Fibroblast of skin of back (primary cell): ENCODE measurements at places on chromosomes 1 and 21.

DNA sequence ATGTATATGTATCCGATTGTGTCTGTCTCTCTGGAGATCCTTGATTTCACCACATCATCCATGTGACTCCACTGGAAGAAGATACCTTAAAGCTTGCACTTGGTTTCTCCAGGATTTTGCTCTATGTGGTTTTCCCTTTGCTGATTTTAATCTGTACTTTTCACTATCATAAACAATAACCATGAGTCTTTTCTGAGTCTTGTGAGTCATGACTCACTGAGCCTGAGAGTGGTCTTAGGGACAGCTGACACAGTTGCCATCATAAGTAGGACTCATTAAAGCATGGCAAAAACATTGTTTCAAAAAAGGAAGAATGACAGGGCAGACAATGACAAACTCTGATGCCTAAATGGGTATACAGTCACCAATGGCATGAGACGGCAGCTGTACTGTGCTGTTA, 226.2 kb downstream of the AKT3 start:
- peak; percentile 66 for DNase-seq

- DNase-seq, result no peak
These were observed 43.3 kb downstream of the RASAL2 start for GRCh38 chr1:178137238-178137637.

DNA sequence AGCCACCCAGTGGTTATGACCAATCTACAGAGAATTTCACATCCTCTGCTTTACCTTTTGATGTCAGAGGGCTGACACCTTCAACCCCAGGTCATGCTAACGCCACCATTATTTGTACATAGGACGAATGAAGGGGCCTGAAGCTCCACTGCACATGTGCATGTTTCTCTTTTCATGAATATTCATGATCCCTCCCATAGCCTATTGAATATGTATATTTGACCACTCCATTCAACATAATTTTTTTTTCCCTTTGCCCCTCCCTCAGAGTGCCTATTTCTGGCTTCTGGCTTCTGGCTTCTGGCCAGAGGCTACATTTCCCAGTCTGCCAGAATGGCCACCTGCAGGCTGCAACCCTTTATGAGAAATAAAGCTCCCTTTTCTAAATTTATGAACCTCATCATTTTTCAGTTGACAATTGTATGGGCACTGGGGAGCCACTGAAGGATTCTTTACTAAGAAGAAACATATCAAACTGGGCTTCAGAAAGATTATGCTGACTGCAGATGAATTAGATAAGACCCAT, 406.7 kb downstream of the SIPA1L2 start:
- DNase-seq, result no peak

DNA sequence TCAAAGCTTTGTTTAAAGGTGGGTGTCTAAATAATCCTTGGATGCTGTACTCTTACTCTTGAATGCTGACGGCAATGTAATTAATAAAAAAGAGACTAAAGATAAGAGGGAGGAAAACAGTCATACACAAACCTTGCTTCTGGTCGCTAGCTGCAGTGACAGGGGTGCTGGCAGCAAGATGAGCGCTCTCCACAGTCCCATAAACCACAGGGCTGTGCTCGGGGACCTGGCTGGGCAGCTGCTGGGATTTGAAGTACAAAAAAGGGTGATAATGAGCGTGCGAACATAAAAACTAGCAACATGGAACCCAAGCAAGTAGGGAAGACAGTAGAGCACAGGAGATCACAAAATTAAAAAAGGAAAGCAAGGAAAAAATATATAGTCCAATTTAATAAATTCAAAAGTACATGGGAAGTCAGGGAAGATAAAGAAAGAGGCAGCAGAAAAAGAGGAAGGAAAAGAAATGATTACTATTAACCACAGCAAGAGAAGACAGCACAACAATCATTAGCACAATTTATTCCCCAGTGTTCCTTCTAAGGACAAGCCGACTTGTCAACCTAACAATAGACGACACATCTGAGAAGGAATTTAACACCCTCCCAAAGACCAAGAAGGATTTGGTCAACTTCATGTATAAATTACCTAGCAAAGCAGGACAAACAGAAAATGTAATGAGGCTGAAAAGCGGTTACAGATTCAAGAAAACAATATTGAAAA, 162.9 kb upstream of the HP1BP3 start:
- no peak for DNase-seq

DNA sequence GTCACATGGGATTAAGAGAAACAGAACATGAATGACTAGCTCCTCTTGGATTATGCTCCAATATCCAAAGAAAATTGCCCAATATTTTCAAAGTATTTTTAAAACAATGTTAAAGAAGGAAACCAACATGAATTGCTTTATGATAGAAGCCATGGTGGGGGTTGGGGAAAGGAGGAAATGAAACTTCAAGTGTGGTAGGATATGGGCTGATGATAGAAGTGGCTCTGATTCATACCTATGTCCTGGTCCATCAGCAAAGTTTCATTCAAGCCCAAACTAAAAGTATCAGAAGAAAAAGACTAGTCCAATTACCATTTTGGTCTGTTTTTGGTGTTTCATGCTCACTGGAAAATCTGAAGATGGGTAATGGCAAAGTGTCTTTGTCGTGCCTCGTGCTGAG, 104.2 kb upstream of the PROX1 start:
- DNase-seq, result no peak

- no peak for DNase-seq
These were observed 404.5 kb upstream of the LRRC7 start for GRCh38 chr1:69163241-69163640.

GRCh38 chr1:26597629-26598039, 68.1 kb downstream of the RPS6KA1 start:
- DNase-seq, result peak; percentile 63

GRCh38 chr1:207836591-207837347, 74.2 kb downstream of the CD34 start:
- DNase-seq, result no peak

GRCh38 chr1:198848206-198848605, 209.4 kb downstream of the PTPRC start:
- DNase-seq, result peak; percentile 20

- DNase-seq, result peak; percentile 91
These were observed 151.3 kb upstream of the PTGFR start for GRCh38 chr1:78339490-78339889.

DNA sequence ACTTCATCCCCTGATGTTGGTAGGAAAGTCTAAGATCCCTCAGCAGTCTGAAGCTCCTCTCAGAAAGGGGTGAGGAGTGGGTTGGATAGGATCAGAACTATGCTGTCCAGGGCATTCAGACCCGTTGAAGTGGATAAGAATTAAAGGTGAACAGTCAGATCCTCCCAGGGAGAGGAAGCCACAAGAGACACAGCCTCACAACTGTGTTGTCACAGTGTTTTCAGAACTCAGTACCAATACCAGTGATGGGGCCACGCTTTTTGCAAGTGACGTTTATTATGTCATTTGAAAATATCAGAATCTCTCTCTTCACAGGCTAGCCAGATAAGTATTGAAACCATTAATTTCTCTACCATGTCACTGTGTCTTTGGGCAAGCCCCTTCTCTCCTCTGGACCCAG, 15.4 kb upstream of the EPS15 start:
- DNase-seq, result no peak

DNA sequence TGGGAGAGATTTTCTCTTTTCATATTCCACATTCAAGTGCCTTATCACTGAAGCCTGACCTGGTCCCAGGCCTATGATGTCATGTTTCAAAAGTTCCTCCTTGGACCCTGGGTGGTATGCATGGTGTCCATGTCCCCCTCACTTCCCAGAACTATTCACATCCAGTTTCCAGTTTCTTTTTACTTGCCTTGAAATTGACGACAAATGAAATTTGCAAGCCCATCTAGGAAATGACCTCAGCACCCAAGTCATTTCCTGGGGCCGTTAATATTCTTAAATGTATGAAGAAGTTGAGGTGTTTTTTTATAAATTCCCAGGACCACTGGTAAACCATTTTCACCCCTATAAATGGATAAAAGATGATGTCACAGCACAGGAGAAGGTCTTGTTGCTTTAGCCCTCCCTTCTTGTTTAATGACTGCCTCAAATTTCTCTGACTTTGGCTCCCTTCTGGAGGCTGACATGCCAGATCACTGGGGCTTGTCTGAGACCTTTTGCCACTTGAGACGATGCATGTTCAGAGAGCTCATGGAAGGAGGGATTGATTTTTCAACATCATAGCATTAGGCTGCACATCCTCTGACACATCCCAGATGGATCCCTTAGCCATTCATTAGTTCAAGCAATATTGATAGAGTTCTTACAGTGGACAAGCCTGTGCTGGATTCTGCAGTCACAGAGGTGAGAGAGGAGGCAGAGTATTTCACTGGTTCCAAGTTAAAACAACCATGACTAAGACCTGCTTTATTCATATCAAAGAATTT, 221.3 kb downstream of the PLPP3 start:
- DNase-seq, result no peak

DNA sequence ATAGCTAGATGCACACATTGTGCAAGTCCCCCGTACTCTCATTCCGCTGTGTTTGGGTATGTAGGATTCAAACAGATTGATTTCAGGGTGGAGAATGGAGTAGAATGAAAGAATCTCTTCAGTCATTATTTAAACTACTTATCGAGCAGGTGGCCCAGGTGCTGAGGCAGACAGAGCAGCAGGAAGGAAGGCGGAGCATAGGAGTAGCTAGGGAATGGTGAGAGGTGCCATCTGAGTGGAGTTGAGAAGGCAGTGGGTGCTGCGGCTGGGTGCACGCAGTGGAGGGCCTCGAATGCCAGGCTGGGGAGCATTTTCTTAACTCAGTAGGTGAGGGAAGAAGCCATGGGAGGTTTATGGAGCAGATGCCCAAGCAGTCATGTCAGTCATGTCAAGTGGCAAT, 45.2 kb upstream of the CD101 start:
- no peak for DNase-seq

GRCh38 chr1:4265836-4266235, 365.8 kb upstream of the C1orf174 start:
- DNase-seq, result no peak

GRCh38 chr1:33446590-33446989, 15.7 kb upstream of the PHC2 start:
- no peak for DNase-seq

DNA sequence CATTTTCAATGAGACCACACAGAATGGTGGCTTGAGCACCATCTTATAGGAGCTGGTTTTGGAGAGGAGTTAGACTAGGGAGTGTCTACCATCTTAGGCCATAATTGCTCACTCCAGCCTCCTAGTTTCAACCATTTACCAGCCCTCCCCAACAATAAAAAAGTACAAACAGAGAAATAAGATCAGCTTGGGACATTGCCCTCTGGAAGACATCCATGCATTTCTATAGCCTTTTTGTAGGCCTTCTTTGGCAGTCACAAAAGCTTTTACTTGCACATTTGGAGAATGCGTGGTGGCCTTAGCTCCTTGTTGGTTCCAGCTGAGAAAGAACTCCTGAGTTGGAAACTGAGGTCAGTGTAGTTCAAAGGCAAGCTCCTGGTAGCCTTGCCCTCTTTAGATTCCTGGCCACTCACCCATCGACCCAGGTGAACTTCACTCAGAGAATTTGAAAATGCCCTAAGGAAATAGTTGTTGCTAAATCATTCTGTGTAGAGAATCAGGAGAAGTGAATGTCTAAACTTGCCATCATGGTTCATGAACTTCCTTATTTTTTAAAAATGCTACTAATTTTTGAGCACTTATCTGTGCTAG, 301.7 kb upstream of the PROX1 start:
- no peak for DNase-seq

- no peak for DNase-seq
These were observed 10.4 kb downstream of the FGR start for GRCh38 chr1:27624467-27625178.

- DNase-seq, result peak; percentile 8
These were observed 30.6 kb downstream of the LY9 start for GRCh38 chr1:160826546-160826945.

DNA sequence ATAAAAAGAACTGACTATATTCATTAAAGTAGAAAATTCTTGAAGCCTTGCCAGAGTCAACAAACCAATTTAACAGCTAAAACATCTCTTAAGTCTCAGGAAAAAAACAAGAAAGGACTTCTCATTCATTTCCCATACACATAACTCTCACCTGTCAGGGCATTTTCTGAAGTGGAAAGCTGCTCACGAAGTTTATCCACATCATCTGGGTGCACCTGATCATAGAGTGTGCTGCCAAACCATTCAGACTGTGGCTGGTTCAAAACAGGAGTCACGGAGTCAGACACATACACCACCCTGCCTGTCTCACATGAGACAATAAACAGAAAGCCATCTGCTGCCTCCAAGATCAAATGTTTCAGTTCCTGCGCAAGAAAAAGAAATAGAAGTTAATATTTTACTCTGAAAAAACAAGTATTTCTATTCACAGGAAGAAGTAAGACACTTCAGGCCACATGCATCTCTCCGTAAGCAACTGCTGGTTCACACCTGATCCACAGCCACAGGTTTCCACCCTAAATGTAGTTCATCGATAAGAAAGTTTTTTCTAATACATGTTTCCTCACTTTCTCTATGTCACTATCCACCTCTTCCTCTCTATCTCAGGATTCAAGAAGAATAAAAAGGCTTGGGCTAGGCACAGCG, 28.2 kb upstream of the CTSK start:
- DNase-seq, result peak; percentile 6

- no peak for DNase-seq
These were observed 646 bp downstream of the DNAJB4 start for GRCh38 chr1:78005448-78005722.

DNA sequence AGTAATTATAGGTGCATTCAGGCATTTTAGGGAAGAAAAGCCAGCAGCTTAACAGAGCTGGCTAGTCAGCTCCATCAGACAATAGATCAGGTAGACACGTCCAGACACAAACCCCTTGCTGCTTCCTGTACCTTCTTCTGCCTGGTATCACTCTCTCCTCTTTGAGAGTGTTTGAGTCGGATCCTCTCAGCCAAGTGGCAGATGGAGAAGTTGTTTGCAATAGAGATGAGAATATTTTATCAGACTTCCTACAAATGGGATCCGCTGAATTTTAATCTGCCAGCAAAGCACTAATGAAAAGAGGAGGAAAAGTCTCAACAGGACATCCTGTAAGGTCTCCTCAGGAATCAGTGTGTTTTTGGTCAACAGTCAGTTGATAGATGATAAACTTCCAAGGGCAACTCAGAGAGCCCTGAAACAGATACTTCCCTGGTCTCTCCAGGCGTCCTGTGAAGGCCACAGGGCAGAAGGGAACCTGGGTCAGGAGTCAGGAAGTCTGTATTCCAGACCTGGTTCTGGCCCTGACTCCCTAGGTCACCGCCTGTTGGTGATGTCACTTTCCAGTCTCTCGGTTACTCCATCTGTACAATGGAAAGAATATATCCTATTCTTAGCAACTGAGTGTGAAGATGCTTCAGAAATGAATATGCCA, 62.1 kb upstream of the PROX1 start:
- DNase-seq, result no peak

- DNase-seq, result peak; percentile 15
These were observed 84.2 kb upstream of the S1PR1 start for GRCh38 chr1:101152633-101153032.

- no peak for DNase-seq
These were observed 220.4 kb downstream of the ZP4 start for GRCh38 chr1:237670302-237670701.

DNA sequence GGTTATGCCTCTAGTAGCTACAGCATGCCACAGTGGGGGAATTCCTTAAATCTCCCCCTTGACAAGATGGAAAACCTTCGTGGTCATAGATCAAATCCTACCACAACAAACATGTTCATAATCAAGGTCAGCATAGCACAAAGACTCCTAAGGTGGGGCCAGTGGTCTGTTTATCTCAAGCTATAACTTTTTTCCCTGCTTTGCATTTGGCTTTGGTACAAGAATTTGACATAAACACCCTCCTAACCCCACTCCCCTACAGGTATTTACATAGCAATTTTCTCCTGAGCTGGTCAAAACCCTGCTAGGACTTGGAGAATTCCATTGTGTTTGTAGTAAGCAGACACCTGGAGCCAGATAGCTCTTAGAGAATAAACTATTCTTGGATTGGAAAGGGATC, 58.5 kb downstream of the HIVEP3 start:
- no peak for DNase-seq
